ENCODE measurements at places on chromosomes 3 and 15.

GRCh38 chr3:146589899-146590508 lies 15.1 kb downstream of the PLSCR5 start:
- no peak for DNase-seq

DNA sequence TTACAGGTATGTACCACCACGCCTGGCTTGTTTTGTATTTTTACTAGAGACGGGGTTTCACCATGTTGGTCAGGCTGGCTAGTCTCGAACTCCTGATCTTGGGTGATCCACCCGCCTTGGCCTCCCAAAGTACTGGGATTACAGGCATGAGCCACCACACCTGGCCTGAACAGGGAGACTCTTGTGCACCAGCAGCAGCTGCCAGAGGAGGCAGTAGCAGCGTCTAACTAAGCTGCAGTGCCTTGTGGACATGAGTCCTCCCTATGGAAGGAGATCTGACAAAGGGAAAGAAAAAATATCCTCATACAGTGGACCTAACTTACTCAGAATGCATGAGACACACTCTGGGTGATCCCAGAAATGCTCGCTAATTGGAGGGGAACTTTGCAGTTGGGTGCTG lies 36.8 kb upstream of the NEO1 start:
- no peak for DNase-seq

DNA sequence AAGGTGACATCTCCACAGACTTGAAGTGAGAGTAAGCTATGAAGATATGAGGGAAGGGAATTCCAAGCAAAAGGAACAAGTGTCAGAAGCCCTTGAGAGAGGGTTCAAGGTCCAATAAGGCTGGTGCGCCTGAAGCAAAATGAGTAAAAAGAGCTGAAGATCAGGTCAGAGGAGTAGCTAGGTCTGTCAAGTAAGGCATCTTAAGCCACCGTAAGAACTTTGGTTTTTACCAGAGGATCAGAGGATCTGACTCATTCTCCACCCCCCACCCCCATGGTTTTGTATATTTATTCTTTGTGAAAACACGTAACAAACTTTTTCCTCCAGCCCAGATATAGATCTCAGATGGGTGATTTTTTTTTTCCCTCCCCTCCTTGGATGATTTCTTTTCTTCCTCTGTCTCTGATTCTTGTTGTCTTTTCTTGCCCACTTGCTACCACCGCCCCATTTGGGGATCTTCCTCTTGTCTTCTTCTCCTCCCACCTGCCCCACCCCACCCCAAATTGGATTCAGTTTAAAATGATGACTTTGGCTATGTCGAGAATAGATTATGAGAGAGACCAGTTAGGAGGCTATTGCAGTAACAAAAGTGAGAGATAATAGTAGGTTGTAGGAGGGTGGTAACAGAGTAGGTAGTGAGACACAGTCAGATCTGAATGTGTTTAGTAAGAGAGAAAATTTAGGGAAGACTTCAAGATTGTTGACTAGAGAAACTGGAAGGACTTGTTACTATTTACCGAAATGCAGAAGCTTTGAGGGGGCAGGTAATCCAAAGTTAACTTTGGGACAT lies 6.1 kb downstream of the TRMT10C start:
- no peak for DNase-seq

DNA sequence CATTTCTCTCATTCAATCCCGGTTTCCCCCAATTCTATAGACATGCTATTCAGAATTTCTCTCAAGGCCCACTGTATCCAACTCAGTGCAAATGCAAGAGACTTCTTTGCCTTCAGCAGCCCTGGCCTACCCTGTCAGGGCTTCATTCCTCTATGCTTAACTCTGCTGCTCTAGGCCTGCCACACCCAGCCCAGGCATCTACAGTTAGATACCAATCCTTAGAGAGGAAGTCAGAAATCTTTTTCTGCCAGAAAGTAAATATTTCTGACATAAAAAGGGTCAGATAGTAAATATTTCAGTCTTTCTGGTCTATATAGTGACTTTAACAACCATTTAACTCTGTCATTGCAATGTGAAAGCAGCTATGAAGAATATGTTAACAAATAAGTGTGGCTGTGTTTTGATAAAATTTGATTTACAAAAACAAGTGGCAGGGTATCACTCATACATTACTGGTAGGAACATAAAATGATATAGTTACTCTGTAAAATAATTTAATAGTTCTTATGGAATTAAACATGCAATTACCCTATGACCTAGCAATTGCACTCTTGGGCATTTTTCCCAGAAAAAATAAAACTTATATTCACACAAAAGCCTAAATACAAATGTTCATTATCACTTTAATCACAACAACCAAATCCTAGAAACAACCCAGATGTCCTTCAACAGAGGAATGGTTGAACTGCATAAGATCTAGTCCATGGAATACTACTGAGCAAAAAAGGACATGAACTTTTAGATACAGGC lies 942.0 kb downstream of the SQOR start:
- DNase-seq = no peak

All from effector CD4-positive, alpha-beta T cell (primary cell).